C1 segment of cervical spinal cord (tissue), 14 donors: ENCODE measurements at places on chromosomes 4 and X.

- no peak for DNase-seq
These were observed 532.9 kb upstream of the FTHL17 start for GRCh38 chrX:31604629-31605221.

GRCh38 chrX:2412131-2412530, 88.6 kb downstream of the DHRSX start:
- no peak for DNase-seq

DNA sequence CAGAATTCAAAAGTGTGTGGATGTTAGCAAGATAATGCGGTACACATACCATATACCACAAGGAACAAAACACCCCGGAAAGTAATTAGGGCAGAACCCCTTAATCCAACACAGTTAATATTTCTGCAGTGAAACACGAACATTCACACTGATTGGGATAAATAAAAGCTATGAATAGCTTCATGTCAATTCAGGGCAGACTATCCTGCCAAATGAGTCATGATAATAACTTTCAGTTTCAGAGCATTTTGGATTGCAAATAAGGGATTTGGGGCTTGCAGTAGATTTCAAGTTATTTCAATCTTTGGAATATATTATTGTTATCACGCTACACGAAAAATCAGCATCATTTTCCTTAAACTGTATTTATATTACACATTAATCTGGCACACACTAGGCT, 24.3 kb downstream of the IRF2 start:
- DNase-seq = no peak

- DNase-seq = no peak
These were observed 32.6 kb upstream of the GIMD1 start for GRCh38 chr4:106401157-106401556.

GRCh38 chr4:147837435-147837834, 105.5 kb downstream of the ARHGAP10 start:
- no peak for DNase-seq

- no peak for DNase-seq
These were observed 274.0 kb downstream of the INPP4B start for GRCh38 chr4:142572071-142572470.

- DNase-seq = no peak
These were observed 21.9 kb downstream of the L1CAM start for GRCh38 chrX:153864101-153864500.

DNA sequence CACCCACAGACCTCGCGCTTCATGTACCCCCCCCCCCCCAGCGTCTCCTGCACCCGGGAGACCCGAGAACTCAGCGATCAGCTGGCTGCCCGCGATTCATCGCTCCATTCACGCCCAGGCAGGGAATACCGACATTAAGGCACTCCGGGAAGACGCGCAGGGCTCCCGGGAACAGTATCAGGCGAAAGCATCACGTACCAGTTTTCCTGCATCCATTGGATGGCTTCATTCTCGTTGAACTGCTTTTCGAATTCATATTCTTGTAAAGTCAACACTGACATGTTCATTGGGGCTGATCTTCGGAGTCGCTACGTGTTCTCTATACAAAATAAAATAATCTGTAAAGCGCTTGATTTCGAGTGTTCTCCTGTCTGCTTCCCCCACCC, 373 bp downstream of the ELOVL6 start:
- peak; percentile 57 for DNase-seq

GRCh38 chr4:43456383-43456782, 563.9 kb downstream of the GRXCR1 start:
- DNase-seq = no peak

DNA sequence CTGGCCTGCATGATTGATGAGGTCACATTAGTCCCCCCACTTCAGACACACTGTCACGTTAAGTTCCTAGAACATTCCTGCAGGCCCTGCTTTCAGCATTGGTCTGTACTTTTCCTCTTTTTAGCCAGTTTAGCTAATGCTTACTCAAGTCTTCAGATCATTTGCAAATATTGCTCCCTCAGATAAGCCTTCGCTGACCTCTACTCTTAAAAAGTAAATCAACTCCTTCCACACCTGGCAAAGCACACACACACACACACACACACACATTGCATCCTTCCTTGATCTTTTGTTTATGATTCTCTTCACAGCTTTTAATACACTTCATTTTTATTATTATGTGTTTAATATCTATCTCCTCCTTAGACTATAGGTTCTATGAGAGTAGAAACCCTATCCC, 31.4 kb downstream of the PARM1 start:
- no peak for DNase-seq

DNA sequence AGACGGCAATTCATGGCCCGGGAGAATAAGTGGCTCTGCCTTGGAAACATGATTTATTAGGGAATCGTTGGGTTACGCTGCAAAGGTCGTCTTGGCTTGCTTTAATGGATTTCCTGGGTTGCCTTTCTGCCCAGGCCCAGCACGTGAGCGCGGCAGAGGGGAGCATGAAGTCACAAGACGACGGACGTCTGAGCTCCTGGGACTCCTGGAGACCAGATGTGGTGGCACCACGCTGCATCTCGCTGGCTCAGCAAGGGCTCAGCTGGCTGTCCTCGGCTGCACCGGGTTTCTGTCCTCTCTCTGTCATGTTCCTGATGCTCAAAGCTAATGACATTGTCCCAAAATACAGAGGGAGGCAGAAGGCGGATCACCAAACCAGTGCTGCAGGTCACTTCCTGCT, 61.2 kb downstream of the C4orf50 start:
- no peak for DNase-seq

- no peak for DNase-seq
These were observed 213.5 kb downstream of the VEGFC start for GRCh38 chr4:176579226-176579625.

GRCh38 chr4:1211891-1212545, 36.9 kb downstream of the CTBP1 start:
- DNase-seq = no peak

DNA sequence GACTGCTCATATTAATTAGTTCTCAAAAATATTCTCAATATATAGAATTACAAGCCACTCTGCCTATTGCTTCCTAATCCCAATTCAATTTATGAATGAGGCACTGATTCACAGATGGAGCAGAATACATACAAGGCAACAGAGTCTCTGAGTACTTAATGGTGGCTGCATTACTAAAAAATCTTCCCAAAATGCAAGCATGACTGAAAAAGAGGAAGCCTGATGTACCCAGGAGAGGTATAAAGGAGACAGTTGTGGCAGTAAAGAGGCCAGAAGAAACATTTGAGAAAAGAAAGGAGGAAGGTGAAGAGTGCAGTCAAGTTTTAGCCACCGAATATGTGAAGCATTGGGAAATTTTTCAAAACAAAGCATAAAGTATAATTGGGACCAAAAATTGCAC, 163.2 kb upstream of the INTU start:
- DNase-seq = no peak
